Naive B cell (primary cell): ENCODE measurements at places on chromosomes 7 and 10.

DNA sequence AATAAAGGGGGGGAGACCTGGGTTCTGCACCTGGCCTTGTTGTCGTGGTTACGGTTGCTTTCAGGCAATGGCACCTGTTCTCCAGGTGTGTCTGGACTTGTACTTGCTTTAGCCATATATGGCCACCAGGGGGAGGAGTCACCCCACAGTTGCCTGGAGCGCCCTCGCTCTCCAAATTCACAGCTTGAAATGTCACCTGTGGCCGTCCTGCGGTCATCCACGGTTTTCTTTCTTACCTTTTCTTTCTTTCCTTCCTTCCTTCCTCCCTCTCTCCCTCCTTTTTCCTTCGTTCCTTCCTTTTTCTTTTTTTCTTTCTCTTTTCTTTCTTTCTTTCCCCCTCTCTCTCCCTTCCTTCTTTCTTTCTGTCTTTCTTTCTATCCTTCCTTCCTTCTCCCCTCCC is 157.2 kb upstream of the ZNF92 start:
- DNase-seq = peak; percentile 68

GRCh38 chr7:153939177-153939576 is 113.0 kb upstream of the DPP6 start:
- DNase-seq = no peak

DNA sequence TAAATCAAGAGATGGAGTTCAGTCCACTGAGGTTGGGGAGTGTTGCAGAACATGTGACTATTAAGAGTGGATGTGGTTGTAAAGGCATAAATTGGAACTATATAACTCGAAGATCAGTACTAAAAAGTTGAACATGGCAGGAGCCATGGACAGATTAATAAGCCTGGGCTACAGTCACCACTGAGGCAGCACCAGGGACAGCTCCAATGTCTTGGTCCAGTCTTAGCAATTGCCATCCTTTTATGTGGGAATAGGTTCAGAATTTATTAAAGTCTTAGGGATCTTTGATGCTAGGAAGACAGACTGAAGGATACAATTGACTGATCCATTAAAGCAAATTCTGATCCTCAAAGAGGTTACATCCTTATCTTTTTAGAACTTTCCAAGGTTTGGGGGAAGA is 156.6 kb downstream of the ADRA2A start:
- no peak for DNase-seq

GRCh38 chr7:150784954-150785353 is 15.2 kb downstream of the TMEM176B start:
- no peak for DNase-seq

DNA sequence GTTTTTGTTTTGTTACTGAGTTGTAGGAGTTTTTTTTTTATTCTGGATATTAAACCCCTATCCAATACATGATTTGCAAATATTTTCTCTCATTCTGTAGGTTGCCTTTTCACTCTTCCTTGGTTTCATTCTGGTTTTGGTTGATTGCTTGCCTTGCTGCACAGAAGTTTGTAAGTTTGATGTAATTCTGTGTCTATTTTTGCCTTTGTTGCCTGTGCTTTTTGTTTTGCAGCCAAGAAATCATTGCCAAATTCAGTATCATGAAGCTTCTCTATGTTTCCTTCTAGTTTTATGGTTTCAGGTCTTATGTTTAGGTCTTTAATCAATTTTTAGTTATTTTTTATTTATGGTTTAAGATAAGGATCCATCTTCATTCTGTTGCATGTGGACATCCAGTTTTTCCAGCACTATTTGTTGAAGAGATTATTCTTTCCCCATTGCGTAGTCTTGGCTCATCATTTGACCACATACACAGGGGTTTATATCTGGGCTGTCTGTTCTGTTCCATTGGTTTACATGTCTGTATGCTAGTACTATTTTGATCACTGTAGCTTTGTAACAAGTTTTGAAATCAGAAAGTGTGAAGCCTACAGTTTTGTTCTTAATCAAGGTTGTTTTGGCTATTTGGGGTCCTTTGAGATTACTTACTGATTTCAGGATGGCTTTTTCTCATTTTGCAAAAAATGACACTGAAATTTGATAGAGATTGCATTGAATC is 26.4 kb downstream of the BMPR1A start:
- DNase-seq = no peak

DNA sequence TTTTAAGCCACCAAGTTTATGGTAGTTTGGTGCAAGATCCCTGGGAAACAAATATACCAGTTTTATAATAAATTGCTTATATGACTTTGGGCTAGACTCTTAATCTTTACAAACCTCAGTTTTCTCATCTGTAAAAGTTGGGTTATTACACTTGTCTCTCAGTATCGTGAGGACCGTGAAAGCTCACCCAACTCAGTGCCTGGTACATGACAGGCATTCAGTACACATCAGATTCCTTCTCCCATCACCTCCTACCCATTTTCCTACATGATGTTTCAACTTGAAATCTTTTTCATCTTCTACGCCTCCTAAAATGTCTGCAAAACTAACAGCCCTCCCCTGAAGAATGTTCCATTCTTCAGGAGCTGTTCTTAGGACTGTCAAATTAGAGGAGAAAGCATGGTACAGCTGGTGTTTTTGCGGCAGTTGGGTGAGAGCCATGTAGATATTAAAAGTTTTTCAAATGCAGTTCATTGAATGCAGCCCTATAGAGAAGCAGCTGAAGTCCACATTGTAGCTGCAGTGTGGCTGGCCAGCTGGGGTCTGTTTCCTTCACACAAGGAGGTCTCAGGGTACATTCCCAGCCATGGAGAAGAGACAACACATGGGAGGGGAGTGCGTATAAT is 812.8 kb downstream of the LRMDA start:
- no peak for DNase-seq

GRCh38 chr10:127414024-127414423 is 135.1 kb upstream of the NPS start:
- DNase-seq = no peak

- no peak for DNase-seq
Observed at GRCh38 chr10:78375854-78376785, 342.5 kb downstream of the RPS24 start.

- no peak for DNase-seq
Observed at GRCh38 chr10:72336259-72337038, 18.3 kb downstream of the DNAJB12 start.

GRCh38 chr10:67664942-67665341 is 31.1 kb downstream of the CTNNA3 start:
- no peak for DNase-seq

DNA sequence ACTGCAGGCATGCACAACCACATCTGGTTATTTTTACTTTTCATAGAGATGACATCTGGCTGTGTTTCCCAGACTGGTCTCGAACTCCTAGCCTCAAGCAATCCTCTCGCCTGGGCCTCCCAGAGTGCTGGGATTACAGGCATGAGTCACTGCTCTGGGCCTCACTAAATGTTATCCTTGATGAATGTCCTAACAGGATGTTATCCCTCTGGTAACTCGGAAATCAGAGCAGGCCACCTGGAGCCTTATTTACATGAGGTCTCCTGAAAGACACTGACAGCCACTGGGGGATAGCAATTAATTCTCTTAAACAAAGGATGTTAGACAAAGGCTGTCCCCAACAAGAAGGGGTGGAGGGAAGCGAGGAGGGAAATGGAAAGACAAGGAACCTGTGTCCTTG is 4.5 kb upstream of the ZNF438 start:
- DNase-seq = no peak

- DNase-seq = no peak
Observed at GRCh38 chr7:26311798-26312197, 20.1 kb downstream of the SNX10 start.

GRCh38 chr10:123377883-123378282 is 223.7 kb downstream of the BUB3 start:
- no peak for DNase-seq

GRCh38 chr10:100020142-100020885 is 10.6 kb upstream of the DNMBP start:
- DNase-seq = peak; percentile 40

GRCh38 chr7:135714534-135715009 is 13.4 kb downstream of the SLC13A4 start:
- DNase-seq = no peak

DNA sequence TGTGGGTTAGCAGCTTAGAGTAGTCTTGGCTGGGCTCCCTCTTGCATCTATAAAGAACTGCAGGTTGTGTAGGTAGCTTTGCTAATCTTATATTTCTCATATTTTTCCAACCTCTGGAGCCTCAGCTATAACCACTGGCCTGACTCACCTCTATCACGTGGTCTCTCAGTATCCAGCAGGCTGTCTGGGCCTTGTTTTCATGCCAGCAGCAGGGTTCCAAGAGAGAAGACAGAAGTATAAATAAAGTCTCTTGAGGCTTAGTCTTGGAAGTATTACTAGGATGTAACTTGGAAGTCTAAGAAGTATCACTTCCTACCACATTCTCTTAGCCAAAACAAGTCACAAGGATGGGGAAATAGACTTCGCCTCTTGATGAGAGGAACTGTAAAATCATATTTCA is 73.3 kb downstream of the WIPF3 start:
- no peak for DNase-seq

- no peak for DNase-seq
Observed at GRCh38 chr10:35762311-35763030, 120.4 kb upstream of the FZD8 start.

DNA sequence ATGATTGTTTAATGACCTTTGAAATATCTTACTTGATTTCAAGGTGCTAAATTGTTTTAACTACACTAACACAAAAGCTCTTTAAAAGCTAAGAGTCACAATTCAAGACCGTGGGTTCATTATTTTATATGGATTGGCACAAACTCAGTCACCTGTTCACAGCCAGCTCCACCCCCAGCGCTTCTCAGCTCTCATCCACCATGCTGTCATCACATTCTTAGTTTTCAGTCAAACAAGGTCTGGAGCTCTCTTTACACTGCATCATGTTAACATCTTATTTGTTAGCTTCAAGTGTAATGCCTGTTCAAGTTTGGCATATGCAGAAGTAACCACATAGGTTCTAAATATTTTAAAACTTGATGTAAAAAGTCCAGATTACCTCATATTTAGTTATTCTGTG is 180.9 kb upstream of the LRRTM3 start:
- no peak for DNase-seq

DNA sequence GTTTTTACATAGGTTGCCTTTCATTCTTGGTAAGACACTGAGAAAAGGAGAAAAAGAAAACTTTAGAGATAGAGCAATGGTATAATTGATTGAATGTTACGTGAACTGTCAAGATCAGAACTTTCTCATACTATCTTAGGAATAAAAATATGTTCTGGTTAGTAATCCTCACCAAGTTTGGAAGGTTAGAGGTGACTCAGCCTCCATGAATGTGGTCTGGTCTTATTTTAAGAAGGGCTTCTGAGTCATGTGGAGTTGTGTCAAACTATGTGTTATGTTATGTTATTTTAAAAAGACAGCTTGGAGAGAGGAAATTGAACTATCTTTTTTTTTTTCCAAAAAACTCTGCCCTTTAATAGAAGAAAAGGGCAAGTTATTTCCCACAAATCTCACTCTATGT is 458.6 kb upstream of the KLF6 start:
- no peak for DNase-seq

DNA sequence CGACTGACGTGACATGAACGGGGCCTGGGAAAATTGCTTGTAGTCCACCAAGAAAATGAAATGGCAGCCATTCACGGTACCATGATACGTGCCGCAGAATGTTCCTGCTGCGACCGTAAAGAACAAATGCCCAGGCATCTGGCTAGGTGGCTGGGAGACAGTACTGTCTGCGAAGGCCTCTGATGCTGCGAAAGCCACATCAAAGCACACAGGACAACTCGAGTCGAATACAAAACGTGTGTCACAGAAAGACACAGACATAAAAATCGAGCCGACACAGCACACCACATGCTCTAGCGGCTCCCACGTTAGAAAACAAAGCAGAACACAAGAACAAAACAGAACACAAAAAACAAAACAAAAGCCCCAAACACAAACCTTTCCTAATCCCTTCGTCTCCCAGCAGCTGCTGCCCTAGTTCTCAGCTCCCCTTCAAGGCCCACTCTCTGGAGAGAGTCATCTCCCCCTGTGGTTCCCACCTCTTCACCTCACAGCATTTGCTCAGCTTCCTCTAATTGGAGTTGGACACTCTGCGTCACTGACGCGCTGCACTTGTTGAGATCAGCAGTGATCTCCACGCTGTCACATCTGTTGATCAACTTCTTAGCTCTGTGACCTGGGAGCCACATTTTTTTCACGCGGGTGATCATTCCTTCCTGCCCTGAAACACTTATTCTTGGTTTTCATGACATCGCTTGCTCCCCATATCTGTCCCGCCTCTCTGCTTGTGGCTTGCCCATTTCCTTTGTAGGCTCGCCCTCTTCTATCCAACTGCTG is 112.2 kb downstream of the CLEC2L start:
- DNase-seq = no peak

GRCh38 chr7:128871050-128871449 is 8.4 kb downstream of the ATP6V1F start:
- DNase-seq = no peak

- DNase-seq = no peak
Observed at GRCh38 chr10:131214521-131215244, 96.8 kb downstream of the TCERG1L start.
